SK-N-SH treated with all-trans-retinoic acid at 6 μM for 48 hours (cell line): ENCODE measurements at places on chromosomes 1 and 21.

- no peak for ATAC-seq
Observed at GRCh38 chr21:44965251-44966022, 25.6 kb downstream of the SLX9 start.

DNA sequence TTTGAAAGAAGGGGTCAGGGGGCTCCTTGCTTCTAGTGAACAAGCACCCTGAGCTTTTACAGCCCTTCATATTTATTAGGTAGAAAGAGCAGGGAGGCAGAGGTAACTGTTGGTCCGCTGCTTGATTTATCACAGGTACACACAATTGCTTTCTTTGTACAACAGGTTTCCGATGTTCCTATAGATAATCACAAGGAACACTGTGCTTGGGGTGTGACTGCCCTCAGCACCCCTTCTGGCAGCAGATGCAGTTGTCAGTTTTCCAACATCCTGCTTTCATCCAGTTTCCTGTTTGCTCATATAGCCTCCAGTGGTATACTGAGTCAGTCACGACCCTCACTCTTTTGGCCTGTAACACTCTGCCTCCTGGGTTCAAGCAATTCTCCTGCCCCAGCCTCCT lies 40.6 kb downstream of the SCP2 start:
- no peak for ATAC-seq

- ATAC-seq, result no peak
Observed at GRCh38 chr21:15366555-15366954, 301.8 kb upstream of the NRIP1 start.

DNA sequence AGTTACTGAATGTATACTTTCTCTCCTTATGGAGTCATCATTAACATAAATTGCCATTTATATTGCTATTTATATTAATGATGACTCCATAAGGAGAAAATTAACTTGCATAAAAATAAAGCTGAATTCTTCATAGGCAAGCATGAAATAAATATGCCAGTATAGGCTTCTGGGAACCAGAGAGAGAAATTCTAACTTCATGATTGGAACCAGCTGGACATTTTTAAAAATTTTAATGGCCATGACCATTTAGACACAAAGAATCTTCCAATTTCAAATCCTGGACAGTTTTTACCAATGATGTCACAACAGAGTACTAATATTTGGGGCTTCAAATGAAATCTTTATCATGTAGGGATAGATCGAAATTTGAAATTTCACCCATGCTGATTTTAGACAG lies 268.7 kb downstream of the PTGER3 start:
- ATAC-seq, result peak; percentile 52

DNA sequence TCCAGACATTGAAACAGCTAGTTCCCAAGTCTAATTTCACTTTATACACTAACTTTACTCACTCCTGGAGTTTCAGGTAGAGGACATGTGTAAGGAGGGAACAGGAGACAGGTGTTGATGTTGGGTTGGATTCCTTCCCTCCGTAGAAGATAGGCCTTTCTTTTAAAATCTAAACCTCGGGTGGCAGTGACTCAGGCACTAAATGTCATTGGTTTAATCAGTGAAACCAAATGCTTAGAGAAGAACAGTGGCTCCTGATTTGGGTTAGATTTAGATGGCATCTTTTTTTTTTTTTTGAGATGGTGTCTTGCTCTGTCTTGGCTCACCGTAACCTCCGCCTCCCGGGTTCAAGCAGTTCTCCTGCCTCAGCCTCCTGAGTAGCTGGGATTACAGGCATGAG lies 7.2 kb downstream of the CAP1 start:
- ATAC-seq, result no peak

- peak; percentile 94 for ATAC-seq
Observed at GRCh38 chr1:110106013-110106941, 6.0 kb upstream of the UBL4B start.

GRCh38 chr1:38085666-38086330 lies 39.2 kb upstream of the POU3F1 start:
- ATAC-seq, result no peak

GRCh38 chr1:208251015-208251414 lies 6.8 kb upstream of the PLXNA2 start:
- no peak for ATAC-seq

DNA sequence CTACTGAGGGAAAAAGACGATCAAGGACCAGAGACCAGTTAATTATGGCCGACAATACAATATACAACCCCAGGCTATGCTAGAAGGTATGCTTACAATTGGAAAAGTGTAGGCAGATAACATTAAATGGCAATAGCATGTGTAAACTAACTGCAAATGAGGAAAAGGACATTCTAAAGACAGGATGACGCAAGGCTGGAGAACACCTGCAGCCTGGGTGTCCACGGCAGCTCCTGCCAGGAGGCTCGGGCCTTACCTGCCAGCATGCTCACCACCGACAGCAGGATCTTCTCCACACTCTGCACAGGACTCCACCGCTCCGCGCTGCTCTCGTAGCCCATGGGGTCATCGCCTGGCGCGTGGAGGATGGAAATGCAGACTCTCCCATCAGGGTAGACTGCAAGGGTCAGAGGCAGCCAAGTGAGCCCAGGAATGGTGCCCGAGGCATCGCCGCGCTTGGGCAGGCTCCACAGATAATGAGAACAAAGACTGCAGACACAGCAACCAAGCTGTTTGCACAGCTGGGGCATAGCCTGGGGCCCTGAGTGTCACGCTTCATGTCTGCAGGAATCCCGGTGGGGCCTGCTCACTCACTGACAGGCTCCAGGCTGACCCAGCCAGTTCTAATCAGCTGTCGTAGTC lies 28.2 kb downstream of the UBE2G2 start:
- ATAC-seq, result no peak

DNA sequence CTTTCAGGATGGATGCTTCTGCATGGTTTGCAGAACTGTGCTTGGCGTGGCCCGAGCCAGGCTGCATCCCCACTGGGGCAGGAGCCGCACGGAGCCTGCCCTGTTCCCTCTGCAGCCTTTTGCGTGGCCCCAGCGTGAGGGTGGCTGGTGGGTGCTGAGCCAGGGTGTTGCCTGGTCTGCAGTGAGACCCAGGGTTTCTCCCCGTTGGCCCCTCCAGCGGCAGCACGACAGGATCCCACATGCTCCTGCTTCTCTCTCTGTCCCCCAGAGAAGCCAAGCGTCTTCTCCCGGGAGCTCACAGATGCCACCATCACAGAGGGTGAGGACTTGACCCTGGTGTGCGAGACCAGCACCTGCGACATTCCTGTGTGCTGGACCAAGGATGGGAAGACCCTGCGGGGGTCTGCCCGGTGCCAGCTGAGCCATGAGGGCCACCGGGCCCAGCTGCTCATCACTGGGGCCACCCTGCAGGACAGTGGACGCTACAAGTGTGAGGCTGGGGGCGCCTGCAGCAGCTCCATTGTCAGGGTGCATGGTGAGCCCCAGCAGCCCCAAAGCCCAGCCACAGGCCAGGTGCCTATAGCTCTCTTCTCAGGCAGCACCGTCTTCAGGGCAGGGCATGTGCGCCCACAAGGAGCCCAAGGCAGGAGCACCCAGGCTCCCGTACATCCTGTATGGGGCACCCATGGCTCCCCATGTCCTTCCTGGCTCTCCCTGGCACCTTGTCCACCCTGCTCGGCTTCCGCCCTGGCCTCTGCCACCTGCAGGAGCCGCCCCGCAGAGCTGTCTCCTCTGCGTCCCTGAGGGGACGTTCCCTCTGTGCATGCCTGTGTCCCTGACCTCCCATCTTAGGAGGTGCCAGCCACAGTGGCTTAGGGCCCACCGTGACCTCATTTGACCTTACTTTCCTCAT lies 78.9 kb downstream of the OBSCN start:
- no peak for ATAC-seq

DNA sequence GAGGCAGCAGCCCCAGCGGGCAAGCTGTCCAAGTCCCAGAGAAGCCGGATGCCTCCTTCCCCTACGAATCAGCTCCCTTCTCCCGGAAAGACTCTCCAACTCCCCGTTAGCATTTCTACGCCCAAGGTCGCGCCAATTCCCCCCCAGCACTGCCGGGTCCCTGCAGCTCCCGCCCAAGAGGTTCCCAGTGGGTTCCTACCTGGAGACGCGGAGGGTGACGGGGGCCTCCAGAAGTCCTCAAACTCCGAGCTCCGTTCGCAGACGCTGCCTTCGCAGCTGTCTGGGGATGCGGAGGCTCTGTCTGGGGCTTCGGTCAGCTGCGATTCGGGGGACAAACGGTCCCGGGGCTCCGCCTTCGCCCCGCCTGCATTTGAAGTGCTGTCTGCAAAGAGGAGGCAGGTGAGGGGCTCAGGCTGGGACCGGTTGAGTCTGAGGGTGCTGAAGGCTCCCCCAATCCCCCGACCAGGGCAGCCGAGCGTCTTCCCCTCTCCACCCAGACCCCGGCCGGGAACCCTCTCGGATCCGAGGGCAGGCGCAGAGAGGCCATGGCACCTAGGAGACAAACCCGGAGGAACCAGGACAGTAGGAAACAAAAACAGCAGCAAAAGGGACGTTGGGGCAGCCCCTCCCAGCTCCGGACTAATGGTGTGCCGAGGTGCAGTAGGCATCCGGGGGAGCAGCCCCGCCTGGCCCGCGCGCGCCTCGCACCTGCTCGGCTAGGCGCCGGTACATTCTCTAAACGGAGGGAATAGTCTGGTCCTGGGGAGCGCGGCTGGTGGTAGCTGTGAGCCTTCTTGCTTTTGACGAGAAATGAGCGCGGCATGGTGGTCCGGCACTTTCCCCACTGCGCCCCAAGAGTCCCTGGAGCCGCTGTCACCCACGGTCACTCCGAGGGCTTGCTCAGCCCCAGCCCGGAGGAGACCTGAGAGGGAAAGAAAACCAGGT lies 3.8 kb downstream of the GFI1 start:
- peak; percentile 7; the same call in 2 of the 3 replicates for ATAC-seq

DNA sequence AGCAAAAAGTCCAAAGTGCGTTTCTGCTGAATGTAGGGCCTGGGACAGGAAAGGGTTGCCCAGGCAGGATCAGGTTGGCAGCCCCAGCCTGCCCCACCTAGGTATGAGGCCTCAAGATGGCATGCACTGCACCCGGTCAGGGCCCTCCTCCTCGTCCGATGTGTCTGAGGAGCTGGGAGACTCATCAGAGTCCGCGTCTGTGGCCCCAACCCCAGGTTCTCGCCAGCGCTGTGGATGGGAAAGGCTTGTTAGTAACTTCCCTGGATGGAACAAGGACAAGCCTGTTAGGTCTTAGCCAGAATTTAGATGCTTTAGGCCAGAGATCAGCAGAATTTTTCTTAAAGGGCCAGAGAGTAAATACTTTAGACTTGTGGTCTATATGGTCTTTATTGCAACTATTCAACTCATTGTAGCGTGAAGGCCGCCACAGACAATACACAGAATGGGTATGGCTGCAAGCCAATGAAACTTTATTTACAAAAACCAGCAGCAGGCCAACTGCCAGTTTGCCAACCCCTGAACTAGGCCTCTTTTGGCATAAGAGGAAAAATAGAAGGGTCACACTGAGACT lies 12.4 kb downstream of the PEA15 start:
- no peak; the same call in 2 of the 3 replicates for ATAC-seq

DNA sequence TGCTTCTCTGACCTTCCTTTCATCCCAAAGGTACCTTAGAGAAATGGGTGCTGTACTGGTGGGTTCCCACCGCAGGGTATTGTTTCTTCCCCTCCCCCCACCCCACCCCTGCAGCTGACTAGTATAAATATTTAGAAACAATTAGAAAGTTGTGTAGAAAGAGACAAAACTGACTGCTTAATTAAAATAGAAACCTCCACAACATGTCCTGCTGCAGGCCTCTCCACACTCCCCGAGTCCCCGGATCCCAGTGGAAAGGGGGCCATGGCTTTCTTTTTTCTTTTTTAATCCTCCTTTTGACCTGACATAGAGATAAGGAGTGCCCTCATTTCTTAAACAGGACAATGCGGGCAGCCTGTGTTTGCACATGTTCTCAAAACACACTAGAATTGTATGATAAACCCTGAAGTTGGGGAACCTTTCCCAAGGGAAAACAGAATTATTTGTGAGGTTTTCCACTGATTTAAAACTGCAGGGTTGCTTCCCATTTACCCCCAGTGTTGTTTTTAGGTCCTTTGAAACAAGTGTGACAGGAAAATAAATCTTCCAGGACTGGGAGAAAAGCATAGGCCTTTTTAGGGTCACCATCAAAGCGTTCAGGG lies 1.7 kb downstream of the RHOU start:
- ATAC-seq, result no peak

- no peak for ATAC-seq
Observed at GRCh38 chr1:34642679-34643078, 112.2 kb upstream of the GJB5 start.

GRCh38 chr21:17900281-17900989 lies 81.3 kb upstream of the C21orf91 start:
- ATAC-seq, result no peak
